CD4-positive, alpha-beta T cell treated with Interferon alpha-2 for 1 hour (primary cell): ENCODE measurements at places on chromosomes 1 and 21.

GRCh38 chr1:107405236-107405635, 264.4 kb downstream of the NTNG1 start:
- DNase-seq: no peak

GRCh38 chr1:83834621-83835264, 164.2 kb downstream of the TTLL7 start:
- DNase-seq: no peak

DNA sequence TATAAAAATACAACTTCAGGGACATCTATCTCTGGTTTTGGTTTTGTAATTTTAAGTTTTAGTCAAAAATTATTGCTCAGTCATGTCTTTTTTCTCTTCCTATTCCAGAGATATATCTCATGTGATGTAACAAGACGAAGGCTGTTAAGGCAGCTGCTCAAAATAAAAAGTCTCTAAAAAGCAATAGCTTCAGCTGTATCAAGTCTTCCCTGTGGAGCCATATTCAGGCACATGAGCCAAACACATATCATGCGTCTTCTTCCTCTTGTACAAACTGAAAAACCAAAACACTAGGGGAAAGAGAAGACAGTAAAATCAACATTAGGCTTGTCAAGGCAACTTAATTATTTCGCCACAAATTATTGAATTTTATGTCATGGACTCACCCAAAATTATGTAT, 240.7 kb downstream of the NRIP1 start:
- DNase-seq: no peak

GRCh38 chr21:44423941-44424607, 31.2 kb upstream of the LRRC3 start:
- DNase-seq: no peak

- peak; percentile 58 for DNase-seq
These were observed 6.0 kb upstream of the SHISA4 start for GRCh38 chr1:201882665-201883132.

- DNase-seq: no peak
These were observed 13.2 kb downstream of the LAMC2 start for GRCh38 chr1:183199304-183199703.

DNA sequence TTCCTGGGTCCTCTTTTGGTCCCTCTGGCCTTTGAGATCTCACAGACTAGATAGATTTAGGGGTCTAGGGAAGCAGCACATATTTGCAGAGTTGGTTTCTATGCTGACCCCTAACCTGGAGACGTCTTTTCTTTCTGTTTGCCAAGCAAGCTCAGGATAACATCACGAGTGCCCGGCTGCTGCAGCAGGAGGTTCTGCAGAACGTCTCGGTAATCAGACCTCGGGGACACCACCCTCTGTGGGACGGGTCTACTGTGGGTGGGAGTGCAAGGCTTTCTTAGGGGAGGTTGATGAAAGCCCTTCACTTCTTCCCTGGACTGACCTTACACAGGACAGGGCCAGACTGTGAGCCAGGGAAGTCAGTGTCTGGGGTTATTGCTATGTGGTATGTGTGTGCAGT, 2.9 kb downstream of the IL24 start:
- no peak for DNase-seq
